Mesenteric fat pad (tissue), 1 donor: ENCODE measurements at places on chromosomes 3 and 15. TPM values are rescaled to one million over a fixed set of nuclear protein-coding genes. Genes with fewer than 3 reads are reported as not detected.

Gene LMAN1L
- not detected for total RNA-seq

Gene RFTN1
- 54.9 TPM for total RNA-seq

Gene ADGRG7
- not detected for total RNA-seq

Gene TNFAIP8L3
- 7.4 TPM for total RNA-seq

Gene ZNF385D
- total RNA-seq: 18.5 TPM

Gene WDR93
- total RNA-seq: 0.32 TPM

Gene IL5RA
- total RNA-seq: not detected

Gene COL7A1
- total RNA-seq: 0.84 TPM

Gene GRIP2
- total RNA-seq: 0.71 TPM

Gene CX3CR1
- 0.42 TPM for total RNA-seq

Gene GP5
- total RNA-seq: not detected

Gene CMSS1
- 51.5 TPM for total RNA-seq

Gene PLA2G4D
- total RNA-seq: not detected

Gene REC114
- not detected for total RNA-seq

Gene HRG
- not detected for total RNA-seq

Gene CLDN11
- total RNA-seq: 61.1 TPM

Gene ST6GAL1
- total RNA-seq: 35.6 TPM

Gene CEMIP
- 5.9 TPM for total RNA-seq

Gene GPR27
- total RNA-seq: 1.5 TPM

Gene ACAN
- 1.4 TPM for total RNA-seq

Gene ISLR2
- 0.61 TPM for total RNA-seq

Gene CMTM8
- total RNA-seq: 5.6 TPM

Gene SGO1
- total RNA-seq: 0.32 TPM

Gene ARGFX
- not detected for total RNA-seq

Gene SERPINI2
- total RNA-seq: not detected

Gene MRAS
- 232 TPM for total RNA-seq

Gene GOLGA8G
- total RNA-seq: not detected

Gene XIRP1
- total RNA-seq: 0.10 TPM

Gene CLDN16
- not detected for total RNA-seq

Gene CEP19
- total RNA-seq: 1.3 TPM

Gene SEMA6D
- 4.9 TPM for total RNA-seq

Gene IQCF5
- not detected for total RNA-seq

Gene IGF2BP2
- 9.0 TPM for total RNA-seq
